ENCODE measurements at places on chromosomes 6 and 20.
A peak's percentile ranks its signal among the peaks of the same experiment; 100 is the strongest.

DNA sequence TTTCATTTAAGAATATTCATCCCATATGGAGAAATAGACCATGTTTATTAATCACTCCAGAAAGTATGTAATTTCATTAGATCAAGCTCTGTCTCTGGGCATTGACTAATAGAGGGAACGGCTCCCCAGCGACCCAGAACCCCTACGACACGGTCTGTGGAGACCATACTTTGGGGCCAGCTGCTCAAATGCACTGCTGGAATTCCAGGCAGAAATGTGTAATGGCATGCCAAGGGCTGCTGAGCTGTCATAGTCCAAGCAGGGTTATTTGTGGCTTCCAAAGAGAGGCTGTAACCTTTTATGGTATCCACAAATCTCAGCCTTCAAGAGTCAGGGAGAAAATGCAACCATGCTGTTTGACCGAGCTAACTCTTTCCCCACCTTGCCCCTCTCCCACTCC lies 755.8 kb downstream of the DHX35 start:
- no peak for DNase-seq

- no peak for DNase-seq
Measured at GRCh38 chr6:125802943-125803377, 12.2 kb downstream of the NCOA7 start.

DNA sequence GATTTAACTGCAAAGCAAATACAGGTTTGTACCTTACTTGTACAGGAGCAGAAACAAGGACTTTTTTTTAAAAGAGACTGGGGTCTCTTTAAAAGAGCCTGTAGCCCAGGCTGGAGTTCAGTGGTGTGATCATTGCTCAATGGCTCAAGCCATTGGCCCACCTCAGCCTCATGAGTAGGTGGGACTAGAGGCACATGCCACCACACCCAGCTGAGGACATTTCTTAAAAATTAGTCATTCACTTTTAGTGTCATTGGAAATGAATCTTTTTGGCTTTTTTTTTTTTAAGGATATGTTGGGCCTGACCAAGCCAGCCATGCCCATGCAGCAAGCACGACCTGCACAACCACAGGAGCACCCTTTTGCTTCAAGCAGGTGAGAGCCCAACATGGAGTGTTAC lies 16.9 kb downstream of the SEC23B start:
- DNase-seq, result no peak

- no peak for DNase-seq
Measured at GRCh38 chr6:80165143-80165542, 58.7 kb downstream of the BCKDHB start.

DNA sequence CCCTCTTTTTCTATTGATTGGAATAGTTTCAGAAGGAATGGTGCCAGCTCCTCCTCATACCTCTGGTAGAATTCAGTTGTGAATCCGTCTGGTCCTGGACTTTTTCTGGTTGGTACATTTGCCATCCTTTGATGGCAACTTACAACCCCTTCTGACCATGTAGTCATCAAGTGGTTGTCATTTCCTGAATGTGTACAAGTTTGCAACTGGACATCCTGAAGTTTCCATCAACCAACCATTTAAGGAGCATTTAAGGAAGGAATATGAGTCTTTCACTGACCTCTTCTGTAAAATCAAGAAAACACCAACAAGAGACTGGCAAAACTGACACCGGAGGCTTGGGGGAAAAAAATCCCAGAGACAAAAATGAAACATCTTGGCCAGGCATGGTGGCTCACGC lies 97.4 kb downstream of the RIN2 start:
- no peak for DNase-seq

DNA sequence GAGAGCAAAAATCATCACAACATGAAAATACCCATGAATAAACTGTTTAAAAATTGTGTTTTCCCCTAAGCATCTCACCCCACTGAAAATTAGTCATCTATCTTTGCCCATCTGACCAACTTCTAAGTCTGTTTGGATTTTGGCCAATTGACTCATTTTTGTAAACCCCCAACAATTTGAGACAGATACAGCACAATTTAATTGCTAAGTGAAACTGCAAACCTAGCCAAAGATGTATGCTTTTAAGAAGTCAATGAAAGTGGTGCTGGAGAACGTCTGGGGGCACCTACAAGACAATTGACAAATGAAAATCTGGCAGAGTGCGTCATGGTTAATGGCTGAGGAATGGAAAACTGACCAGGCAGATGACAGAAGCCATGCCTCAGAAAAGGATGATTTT lies 30.9 kb upstream of the SLC24A3 start:
- DNase-seq, result no peak

DNA sequence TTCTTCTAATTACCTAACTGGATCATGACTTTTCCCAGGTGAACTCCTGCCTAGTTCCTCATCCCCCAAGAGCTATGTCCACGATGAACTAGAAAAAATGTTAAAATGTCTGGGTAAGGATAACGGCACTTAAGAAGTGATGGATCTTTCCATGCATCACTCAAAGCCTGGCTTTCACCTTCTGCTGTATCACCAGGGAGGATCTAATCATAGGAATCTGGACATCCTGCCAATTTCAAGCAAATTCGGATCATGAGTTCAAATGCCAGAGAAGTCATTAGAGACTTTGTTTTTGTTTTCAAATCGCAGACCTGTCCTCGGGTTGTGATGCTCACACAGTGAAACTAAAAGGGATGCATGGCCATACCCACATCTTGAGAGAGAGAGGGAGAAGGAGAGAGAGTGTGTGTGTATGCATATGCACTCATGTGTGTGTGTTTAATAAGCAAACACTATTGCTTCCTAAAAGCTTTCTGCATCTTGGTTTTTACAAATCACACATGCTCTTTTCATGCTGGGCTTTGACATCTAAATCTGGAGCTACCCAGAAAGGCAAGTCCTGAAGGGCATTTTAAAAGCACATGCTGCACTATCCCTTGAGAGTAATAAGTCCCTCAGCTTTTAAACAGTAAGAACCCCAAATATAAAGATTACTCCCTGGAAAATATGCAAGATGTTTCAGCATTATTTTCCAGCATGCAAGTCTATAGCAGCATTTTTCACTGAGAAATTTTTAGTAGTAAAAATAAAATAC lies 524.6 kb upstream of the NOX3 start:
- no peak for DNase-seq

DNA sequence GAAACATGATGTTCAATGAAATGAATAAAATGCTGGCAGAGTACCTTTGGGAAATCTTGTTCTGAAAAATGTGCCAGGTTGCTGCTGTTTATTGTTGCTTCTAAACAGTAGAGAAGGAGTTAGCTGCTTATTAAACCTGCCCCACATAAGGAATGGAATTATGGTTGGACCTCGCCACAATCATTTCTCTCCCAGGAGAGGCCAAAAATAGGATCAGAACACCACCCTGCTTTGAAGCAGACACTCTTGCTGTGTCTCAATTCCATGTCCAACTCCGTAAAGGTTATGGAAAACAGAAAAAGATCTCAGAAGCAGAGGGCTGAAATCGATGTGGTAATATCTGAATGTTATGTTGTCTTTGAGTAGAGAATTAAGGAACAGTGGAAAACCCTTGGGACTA lies 27.9 kb downstream of the AFG1L start:
- DNase-seq, result no peak

DNA sequence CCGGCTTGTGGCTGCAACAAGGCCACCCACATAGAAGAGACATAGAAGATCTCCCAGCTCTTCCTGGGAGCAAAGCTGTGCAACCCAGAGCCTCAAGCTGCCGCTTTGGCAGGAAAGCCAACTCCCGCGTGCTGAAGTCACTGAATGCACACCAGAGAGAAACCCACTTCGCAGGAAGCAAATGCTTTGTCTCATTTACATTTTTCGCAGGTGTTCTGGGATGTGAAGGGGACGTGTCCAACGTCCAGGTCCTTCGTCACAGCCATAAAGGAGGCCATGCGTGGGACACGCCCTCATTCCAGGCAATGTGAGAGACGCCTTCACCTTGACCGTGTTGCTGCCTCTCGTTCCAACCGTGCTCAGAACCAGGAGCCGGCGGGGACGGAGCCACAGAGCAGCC lies 24.4 kb downstream of the KCNQ2 start:
- DNase-seq, result peak; percentile 18

DNA sequence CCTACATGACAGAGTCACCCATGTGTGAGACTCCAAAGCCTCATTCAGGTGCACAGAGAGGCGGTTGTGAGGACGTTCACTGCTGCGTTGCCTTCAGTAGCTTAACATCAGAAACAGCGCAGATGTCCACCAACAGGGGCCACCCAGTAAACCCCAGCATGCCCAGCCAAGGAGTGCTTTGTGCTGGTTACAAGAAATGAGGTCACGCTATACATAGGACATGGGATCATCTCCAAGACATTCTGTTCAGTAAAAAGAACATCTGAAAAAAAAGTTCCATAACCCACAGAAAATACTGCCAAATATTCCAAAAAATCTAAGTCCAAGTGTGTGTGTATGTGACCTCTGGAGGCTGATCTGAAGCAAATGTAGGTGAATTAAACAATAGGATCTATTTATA lies 16.0 kb downstream of the SLC52A3 start:
- DNase-seq, result no peak

GRCh38 chr20:56527521-56527920 lies 3.0 kb downstream of the FAM209A start:
- DNase-seq, result no peak

- DNase-seq, result no peak
Measured at GRCh38 chr20:12965212-12965869, 43.4 kb upstream of the SPTLC3 start.

- no peak for DNase-seq
Measured at GRCh38 chr6:169837529-169838250, 86.3 kb downstream of the ERMARD start.

GRCh38 chr20:39825950-39826349 lies 863.1 kb downstream of the MAFB start:
- DNase-seq, result no peak

- no peak for DNase-seq
Measured at GRCh38 chr6:108052706-108053105, 21.8 kb downstream of the OSTM1 start.

DNA sequence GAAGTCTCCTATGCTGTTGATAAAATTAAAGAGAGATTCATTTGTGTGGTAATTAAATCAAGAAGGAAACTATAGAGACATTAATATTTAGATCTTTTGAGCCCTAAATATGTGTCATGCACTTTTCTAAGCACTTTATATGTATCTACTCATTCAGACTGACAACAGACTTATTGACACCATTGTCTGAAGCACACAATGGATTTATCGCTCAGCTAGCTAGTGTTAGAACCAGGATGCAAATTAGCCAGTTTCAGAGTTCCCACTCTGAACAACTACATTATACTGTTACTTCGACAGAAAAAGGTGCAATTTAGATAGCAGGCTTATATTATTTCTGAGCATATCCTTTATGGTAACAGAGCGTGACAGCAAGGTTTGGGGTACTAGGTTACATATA lies 27.7 kb upstream of the KIAA0408 start:
- no peak for DNase-seq

DNA sequence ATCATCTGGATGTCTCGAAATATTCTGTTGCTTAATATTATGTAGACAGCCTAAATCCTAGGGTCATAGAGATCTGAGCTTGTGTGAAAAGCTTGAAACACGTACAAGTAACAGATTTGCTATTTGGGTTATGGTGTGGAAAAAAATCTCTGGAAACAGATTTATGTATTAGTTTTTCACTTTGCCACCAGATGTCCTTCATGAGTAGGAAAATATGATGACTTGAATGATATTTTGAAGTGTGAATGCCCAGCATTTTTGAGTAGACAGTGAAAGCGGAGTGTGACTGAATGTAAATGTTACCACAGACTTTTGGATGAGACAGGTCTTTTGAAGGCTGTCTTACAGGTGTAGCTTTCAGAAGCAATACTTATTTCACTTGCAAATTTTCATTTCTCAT lies 4.2 kb upstream of the BMP6 start:
- DNase-seq, result no peak

DNA sequence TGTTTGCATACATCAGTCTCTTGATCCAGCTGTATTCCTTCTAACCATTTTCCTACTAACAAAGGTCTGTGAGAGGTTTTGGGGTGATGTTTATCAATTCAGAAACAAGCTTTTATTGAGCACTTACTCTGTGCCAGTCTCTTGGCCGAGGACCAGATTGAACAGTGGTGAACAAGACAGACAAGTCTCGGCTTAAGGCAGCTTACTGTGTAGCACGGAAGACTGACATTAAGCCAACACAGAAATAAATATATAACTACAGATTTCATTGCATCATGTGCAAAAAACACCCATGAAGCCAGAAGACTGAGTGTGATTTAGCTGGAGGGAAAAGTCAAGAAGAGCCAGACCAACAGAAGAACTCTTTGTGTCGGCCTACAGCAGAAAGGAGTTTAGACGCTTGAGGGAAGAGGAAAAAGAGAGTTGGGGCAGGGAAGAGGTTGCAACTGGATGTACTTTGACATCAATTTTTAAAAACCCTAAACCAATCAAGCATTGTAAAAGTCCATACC lies 549.6 kb upstream of the CITED2 start:
- DNase-seq, result no peak

DNA sequence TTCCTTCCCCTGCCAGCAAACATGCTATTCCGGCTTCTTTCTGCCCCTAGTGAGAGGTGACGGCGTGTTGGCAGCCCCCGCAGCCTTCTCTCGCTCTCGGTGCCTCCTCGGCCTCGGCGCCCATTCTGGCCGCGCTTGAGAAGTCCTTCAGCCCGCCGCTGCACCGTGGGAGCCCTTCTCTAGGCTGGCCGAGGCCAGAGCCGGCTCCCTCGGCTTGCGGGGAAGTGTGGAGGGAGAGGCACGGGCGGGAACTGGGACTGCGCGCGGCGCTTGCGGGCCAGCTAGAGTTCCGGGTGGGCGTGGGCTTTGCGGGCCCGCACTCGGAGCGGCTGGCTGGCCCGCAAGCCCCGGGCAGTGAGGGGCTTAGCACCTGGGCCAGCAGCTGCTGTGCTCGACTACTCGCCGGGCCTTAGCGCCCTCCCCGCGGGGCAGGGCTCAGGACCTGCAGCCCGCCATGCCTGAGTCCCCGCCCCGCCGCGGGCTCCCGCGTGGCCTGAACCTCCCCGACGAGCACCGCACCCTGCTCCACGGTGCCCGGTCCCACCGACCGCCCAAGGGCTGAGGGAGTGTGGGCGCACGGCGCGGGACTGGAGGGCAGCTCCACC lies 20.0 kb upstream of the PXDC1 start:
- no peak for DNase-seq

DNA sequence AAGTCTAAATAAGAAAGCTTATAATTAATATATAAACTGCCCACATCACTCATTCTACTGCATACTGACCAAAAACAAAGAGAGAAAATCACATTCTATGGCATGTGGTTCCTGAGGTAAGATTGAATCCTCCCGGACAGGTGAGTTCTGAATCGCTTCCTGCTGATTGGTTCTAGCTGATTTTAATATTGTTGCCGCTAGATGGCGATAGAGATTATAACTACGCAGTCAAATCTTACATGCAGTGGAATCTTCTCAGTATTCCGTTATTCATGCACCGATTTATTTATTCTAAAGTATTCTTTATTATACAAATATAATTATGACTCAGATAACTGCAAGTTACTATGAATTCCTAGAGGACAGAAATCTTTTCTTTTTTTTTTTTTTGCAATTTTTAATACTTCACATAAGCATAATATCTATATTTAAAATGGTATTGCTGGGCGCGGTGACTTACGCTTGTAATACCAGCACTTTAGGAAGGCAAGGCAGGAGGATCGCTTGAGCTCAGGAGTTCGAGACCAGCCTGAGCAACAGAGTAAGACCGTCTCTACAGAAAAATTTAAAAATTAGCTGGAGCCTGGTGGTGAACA lies 24.2 kb upstream of the TMX4 start:
- peak; percentile 71 for DNase-seq

- no peak for DNase-seq
Measured at GRCh38 chr6:91281901-91282300, 695.0 kb upstream of the MAP3K7 start.

GRCh38 chr20:57804470-57805250 lies 94.8 kb upstream of the PMEPA1 start:
- DNase-seq, result no peak

- DNase-seq, result no peak
Measured at GRCh38 chr6:117771403-117771802, 96.1 kb downstream of the NUS1 start.
